ENCODE measurements at places on chromosomes 12 and 14.

DNA sequence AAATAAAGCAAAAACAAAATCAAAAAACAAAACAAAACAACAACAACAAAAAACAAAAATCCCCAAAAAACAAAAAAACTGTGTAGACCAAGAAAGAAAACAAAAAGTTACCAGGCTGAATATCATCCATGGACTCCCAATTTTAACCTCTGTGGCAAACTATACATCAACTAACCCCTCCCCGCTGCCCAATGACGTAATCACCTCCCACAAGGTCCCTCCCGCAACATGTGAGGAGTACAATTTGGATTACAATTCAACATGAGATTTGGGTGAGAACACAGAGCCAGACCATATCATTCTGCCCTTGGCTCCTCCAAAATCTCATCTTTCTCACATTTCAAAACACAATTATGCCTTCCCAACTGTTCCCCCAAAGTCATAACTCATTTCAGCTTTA, 179.8 kb downstream of the DERA start:
- no peak for DNase-seq

DNA sequence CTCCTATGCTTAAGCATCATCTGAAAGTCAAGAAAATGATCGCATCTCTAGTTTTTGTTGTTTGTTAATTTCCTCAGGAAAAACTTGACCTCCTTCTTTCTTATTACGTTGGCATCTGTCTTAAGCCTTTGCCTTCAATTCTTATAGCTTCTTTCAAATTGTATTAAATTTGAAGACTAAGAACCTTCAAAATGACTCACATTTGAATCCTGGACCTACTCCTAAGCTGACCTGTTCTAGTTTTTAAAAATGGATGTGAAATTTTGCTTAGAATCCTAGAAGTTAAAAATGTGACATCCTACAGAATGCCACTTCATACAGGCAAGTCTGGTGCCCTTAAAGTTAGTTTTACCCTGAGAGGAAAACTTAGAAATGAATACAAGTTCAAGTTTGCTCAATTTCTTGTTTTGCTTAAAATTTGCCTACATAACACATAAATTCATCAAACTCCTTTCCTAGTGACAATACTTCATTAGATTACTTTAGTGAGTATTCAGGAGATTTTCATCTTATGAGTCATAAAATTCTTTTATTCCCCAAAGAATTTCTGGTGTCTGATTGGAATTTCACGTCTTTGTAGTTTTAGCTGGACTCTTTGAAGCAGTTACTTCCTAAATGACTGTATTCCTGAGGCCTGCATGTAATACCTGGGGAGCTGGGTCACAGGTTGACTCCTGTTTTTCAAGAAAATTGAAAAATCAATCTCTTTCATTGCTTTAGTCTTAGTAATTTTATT, 152.3 kb downstream of the MSRB3 start:
- no peak for DNase-seq

GRCh38 chr12:68506619-68507018, 104.1 kb upstream of the RAP1B start:
- DNase-seq, result no peak

GRCh38 chr12:93317227-93317626, 60.5 kb upstream of the NUDT4 start:
- no peak for DNase-seq

GRCh38 chr14:71985538-71986189, 53.4 kb downstream of the RGS6 start:
- DNase-seq, result no peak
